ENCODE measurements at places on chromosomes 5 and 9. TPM values are rescaled to one million over a fixed set of nuclear protein-coding genes. Genes with fewer than 3 reads are reported as not detected.
A peak's percentile ranks its signal among the peaks of the same experiment; 100 is the strongest.

Gene ZNF169
- total RNA-seq, result 11.2 TPM

Gene DOCK2
- total RNA-seq, result 196 TPM

GRCh38 chr5:169767938-169768337 is 130.9 kb downstream of the DOCK2 start:
- DNase-seq, result peak; percentile 7

DNA sequence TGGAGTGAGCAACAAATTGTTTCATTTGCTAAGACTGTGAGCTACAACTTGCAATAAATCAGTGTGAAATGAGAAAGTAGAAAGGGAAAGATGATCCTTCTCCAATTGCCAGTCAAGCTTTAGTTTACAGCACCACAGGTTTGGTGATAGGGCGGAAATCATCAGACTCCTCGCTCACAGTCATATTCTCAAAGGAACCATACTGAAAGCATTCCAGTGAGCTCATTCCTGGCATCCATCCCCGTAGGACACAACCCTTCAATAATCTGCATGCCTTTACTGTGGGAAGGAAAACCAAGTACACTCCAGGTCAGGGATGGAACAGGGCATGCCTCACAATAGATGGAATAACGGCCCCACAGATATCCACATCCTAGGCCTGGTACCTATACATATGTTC is 80.7 kb downstream of the FSTL4 start:
- no peak for DNase-seq

Gene SYK
- total RNA-seq, result 175 TPM

GRCh38 chr9:96619491-96620180 is at the start of gene CDC14B:
Gene CDC14B (minus strand): TSS chr9:96619843. CDS start chr9:96619378, 465 bp downstream.
- no peak for DNase-seq

- no peak for DNase-seq
Observed at GRCh38 chr9:70222354-70222753, 36.4 kb upstream of the SMC5 start.

Gene SARDH
- 42.8 TPM for total RNA-seq

Gene PCDHAC1
- not detected for total RNA-seq

Gene ZNF483
- 3.2 TPM for total RNA-seq

Gene ASPN
- not detected for total RNA-seq

Gene ABLIM3
- not detected for total RNA-seq

GRCh38 chr5:35745193-35745592 is 111.5 kb upstream of the IL7R start:
- no peak for DNase-seq

DNA sequence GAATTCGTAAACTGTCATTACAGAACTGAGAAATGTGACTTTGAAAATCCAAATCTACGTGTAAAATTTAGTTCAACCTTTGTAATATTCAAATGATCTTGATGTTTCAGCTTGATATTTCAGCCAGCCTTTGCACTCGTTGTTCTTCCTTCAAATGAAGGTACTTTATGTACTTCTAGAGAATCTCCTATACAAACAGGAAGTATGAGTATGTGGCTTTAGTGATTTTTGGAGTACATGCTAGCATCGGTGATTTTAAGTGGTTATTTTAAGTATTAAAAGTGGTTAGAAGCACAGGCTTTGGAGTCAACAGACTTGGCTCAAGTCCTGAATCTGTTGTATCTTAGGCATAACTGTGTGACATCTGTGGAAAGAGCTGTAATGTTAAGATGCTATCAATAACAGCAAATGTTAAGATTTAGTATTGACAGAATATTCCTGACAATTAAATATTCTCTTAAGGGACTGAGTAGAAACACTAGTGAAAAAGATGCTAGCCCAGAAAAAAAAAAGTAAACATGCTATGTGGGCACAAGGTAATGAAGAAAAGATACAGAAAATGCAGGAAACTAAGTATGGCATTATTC is 398.0 kb downstream of the ADGRV1 start:
- no peak for DNase-seq

DNA sequence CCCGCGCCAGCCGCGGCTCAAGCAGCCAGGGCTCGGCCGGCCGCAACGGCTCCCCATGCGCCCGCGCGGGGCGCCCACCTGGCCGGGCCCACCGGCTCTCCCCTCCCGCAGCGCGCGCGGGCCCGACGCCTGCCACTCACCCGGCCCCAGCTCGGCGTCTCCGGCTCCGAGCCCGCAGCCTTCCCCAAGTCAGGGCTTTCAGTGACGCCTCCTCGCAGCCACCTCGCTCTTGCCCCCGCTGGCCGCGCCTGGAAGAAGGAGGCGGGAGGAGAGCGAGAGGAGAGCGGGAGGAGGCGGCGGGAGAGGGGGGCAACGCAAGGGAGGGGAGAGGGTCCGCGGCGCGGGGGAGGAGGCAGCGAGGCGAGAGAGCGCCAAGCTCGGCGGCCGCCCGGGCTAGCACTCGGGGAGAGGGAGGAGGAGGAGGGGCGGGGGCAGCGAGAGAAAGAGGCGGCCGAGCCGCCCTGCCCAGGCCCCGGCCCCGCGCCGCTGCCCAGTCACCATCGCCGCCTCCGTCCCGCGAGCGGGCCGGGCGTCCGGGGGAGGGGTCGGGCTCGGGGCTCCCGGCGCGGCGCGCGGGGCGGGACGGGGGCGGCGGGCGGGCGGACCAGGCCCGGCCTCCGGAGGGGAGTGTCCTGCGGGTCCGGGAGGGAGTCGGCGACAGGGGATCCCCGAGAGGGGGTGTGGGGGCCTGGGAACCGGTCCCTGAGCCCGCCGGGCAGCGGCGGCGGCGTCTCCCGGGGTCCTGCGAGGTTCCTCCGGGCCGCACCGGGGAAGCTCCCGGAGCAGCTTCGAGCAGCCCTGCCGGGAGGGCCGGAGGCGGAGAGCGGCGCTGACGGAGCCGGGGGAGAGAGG is at the start of gene LHFPL2:
Gene LHFPL2, minus strand, starts transcription at position 414 of the 852 bp plus-strand sequence. CDS start 138,559 bp downstream, outside the sequence.
- peak; percentile 75 for DNase-seq

GRCh38 chr9:90841213-90841612 is 39.6 kb downstream of the SYK start:
- DNase-seq, result no peak

Gene SPINK6
- total RNA-seq, result not detected

- DNase-seq, result no peak
Observed at GRCh38 chr9:114099669-114100270, 678 bp upstream of the KIF12 start.

- no peak for DNase-seq
Observed at GRCh38 chr5:136251502-136252169, 58.7 kb upstream of the SMIM32 start.

DNA sequence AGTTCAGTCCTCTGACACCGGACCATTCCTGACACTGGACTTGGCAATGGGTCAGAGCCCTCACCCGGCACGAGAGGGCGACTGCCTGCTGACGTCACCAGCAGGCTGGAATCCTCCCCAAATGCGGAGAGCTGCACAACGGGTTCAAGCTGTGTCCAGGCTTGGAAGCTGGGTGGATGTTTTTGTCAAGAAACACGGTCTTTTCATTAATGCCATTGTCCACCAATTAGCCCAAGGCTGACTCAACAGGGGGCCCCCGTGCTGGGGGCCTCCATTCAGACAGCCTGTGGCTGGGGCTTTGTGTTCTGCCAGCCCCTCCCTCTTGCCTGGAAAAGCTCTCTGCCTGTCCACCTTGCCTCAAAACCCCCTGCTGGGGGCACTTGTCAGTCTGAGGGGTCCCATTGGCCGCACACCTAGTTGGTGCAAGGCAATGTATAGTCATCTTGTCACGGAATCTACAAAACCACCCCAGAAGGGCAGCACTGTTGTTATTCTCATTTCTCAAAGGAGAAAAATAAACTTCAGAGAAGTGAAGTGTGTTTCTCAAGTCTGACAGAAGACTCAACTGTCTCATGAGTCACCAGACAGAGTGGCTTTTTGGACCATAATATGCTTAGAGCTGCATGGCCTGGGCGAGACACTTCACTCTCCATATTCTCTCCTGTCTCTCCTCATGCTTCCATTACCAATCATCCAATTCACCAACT is 24.6 kb downstream of the NDUFA8 start:
- no peak for DNase-seq

- no peak for DNase-seq
Observed at GRCh38 chr5:91257301-91257700, 125.8 kb downstream of the ARRDC3 start.

Gene ZSWIM6
- total RNA-seq, result 0.17 TPM

- peak; percentile 43 for DNase-seq
Observed at GRCh38 chr5:124738681-124739633, 7.5 kb downstream of the ZNF608 start.

DNA sequence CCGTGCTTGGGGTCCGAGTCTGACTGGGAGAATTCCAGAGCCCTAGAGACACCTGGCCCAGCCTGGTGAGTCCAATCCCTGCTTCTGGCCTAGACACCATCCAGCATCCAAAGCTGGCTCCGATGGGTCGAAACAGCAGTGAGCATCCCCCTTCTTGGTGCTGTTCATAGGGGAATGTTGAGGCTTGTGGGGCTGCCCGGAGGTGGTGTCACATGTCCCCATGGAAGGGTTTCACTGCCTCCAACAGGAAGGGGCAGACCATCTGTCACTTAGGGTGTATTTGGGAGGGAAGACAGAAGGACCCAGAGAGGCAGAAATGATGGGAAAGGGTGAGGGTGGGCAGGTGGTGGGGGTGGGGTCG is 13.9 kb downstream of the C9orf50 start:
- no peak for DNase-seq

DNA sequence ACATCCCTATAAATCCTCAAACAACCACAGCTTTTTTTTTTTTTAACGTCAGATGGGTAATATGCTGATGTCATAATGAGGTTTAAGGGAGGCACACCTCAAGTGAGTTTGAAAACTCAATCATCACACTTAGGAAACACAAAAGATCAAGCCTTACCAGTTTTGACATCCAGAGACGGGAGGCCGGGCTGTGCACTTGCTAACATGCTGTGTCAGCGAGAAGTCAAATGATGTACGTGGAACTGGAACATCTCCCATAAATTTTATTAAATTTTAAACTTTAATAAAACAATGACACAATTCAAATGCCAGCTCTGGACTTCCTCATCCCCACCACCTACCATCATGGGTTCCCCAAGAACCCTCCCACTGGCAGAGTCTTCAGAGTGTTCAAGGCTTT is 117.6 kb downstream of the C5orf15 start:
- no peak for DNase-seq

Gene DDX4
- total RNA-seq, result not detected

GRCh38 chr5:172051643-172052339 is 45.4 kb upstream of the FBXW11 start:
- no peak for DNase-seq

Gene FOXD4L5
- total RNA-seq, result 1.5 TPM

DNA sequence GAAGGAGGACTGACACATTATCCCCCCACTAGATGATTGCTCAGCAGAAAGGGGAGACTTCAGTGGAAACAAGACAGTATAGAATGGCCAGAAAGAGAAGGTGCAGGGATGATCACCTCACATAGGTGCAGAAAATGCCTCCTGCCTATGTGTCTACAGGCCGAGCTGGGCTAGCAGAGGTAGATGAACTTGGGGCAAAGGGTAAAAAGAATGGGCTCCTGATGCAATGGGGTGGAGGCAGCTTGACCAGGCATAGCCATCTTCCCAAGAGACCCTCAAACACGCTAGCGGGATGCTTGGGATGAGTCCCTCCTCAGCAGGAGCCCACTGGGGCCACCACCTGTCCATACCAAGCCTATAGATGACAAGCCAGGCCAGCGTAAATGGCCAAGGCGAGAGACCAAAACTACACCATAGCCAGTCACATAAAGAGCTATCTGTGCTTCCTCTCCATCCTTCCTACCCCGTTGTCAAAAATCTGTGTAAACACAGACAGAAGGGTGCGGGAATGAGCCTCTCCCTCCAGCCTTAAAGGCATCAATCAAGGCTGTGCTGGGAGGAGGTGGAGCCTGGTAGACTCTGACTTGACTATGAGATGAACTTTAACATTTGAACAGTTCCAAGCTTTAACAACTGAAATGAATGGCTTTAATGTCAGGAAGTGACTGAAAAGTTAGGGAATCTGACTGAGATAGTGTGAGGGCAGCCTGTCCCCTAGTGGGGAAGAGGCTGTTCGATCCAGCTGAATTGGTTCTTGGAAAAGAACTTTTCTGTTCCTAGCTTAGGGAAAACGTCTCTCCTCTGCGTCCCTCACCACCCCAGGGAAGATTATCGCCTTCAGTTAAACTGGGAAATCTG is 10.4 kb downstream of the C9orf152 start:
- no peak for DNase-seq

GRCh38 chr9:27529316-27530278 is at the start of gene MOB3B:
Gene MOB3B (minus strand): TSS chr9:27529814. CDS start chr9:27455550, 74,264 bp downstream.
- peak; percentile 73 for DNase-seq

DNA sequence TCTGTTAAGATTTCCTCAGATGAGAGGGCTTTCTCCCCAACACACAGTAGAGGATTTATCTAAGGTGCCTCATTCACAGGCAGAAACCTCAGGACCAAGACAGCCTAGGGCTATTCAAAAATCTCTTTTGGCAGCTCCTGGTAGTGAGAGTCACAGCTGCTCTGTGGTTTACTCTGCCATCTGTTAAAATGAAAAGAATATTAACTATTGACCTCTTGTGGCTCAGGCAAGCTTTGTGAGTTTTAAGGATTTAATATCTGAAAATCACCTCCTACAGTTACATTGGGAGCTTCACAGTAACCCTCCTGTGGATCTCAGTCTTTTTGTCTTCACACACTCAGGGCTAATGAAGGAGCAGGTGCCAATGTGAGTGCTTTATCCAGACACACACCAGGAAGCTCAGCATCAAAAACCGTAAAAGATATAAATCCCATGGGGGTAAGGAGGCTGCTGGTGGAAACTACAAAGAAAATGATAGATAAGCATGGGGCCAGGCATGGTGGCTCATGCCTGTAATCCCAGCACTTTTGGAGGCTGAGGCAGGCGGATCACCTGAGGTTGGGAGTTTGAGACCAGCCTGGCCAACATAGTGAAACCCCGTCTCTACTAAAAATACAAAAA is 29.7 kb downstream of the PPP1R2B start:
- DNase-seq, result peak; percentile 89

GRCh38 chr5:96340357-96340756 is 92.7 kb downstream of the PCSK1 start:
- DNase-seq, result no peak

Gene GFRA3
- total RNA-seq, result not detected

DNA sequence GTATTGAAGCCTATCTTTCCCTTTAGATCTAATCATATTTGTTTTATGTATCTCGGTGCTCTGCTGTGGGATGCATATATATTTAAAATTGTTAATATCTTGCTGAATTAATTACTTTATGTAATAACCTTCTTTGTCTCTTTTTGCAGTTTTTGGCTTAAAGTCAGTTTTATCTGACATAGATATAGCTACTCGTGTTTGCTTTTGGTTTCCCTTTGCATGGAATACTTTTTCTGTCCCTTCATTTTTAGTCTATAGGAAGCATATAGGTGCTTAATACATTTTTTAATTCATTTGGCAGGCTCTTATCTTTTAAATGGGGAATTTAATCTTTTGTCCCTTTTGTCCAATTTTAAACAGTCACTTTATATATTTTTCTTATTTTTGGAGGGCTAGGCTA is 360.6 kb upstream of the PRR16 start:
- no peak for DNase-seq

GRCh38 chr9:129084087-129084486 is 3.2 kb downstream of the DOLPP1 start:
- DNase-seq, result no peak

DNA sequence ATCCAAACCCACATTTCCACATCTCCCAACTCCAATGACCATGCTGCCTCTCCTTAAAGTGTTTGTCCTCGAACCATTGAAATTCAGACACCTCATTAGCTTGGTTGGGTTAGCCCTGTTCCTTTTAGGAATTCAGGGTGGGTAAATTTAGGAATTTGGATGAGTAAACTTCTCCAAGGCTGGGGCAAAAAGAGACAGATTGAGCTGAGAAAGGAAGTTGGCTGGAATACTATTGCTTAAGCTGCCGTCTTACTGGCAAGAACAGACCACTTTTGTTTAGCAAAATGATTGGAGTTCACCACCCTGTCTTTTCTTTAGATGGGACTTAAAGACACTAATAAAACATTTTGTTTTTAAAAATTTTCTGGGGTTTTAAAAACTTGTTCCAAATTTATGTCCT is 143.6 kb upstream of the GDNF start:
- DNase-seq, result no peak

Data from OCI-LY7 (cell line).